ENCODE measurements at places on chromosomes 5 and 9.

DNA sequence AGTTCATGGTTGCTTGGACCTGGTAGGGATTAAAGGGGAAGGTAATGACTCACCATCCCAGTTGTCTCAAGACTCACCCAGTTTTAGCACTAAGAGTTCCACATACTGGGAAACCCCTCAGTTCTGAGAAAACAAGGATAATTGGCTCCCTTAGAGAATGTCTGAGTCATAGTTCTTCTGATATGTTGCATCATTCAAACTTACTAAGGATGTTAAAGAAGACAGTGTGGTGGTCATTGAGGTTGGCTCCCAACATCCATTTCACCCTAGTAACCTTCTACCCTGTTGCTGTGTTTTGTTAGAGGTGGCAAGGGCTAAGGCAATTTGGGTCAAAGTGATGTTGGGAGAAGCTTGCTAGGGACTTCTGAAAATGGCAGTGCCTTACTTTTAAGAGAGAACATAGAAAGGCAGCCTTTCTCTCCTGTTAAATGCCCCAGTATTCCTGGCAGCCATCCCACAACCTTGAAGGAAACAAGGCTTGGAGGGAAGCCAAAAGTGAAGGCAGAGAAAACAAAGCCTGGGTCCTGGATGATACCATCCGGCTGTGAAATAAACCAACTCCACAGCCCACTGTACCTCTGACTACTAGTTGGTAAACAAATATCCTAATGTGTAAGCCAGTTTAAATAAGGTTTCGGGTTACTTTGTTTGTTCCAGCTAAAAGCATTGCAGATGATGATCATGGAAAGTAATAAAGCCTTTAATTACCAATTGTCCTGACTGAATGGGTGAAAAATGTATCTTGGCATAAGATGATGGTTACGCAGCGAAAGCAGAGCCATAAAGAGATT lies 80.4 kb upstream of the ADAMTSL1 start:
- no peak for DNase-seq

DNA sequence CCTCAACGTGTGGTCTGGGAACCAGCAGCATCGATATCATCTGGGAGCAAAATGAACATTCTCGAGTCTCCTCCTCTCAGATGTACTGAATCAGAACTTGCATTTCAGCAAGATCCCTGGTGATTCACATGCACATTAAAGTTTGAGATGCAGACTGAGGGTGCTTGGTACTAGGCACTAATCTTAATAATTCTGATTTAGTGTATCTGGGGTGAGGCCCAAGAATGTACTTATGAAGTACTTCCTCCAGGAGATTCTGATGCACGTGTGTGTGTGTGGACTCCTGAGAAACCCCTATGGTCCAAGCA lies 56.2 kb upstream of the EQTN start:
- no peak for DNase-seq

DNA sequence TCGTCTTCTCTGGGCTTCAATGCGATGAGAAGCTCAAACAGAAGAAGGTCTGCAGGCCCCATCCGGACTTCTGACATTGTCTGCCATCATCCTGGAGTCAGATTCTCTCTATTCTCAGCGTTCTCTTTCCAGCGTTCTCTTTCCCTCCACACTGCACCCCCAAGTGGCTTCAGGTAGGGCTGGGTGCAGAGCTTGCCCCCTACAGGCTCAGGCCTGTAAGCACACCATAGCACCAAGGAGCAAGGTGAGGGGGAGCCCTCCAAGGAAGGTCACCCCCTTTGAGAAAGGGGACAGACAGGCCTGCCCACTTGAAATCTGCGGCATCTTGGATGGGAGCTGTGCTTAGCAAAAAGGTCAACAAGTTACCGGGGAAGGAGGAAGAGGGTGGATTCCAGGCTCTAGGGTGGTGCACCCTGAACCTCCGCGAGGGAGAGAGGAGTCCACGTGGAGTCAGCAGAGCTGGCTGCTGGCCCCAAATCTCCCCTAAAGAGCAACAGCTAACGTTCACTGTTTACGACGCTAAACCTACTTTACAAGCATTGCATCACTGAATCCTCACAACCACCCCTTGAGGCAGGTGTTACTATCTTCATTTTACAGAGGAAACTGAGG lies 27.5 kb downstream of the GPX3 start:
- DNase-seq = no peak

DNA sequence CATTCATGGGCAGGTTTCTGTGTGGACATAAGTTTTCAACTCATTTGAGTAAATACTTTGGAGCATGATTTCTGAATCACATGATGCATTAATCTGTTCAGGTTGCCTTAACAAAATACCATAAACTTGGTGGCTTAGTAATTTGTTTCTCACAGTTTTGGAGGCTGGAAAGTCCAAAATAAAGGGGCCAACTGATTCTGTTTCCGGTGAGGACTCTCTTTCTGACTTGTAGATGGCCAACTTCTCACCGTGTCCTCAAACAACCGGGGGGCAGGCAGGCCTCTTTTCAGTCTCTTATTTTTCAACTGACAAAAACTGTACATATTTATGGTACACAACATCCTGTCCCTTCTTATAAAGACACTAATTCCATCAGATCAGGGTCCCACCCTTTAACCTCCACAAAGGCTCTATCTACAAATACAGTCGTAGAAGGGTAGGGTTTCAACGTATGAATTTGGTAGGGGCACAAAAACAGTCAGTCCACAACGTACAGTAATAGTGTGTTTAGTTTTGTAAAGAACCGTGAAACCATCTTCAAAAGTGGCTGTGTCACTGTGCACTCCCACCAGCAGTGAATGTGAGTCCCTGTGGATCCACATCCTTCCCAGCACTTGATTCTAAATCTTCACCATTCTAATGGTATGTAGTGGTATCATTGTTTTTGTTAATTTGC lies 37.2 kb downstream of the MLLT3 start:
- DNase-seq = no peak

DNA sequence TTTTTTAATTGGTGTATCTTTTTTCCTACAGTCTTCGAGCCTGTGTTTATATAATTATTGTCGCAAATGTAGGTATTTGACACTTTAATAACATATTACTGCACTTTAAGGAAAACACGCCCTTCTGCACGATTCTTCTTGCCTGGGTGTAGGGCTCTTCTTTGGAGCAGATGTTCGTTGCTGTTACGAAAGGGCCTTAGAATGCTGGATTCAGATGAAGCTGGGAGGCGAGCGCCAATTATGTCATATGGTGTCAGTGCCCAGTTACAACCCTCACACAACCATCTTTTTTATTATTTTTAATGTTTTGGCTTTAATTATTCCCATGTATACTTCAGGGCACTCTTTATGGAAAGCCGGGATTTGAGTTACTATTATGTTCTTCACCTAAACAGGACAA lies 553.0 kb downstream of the EBF1 start:
- no peak for DNase-seq

DNA sequence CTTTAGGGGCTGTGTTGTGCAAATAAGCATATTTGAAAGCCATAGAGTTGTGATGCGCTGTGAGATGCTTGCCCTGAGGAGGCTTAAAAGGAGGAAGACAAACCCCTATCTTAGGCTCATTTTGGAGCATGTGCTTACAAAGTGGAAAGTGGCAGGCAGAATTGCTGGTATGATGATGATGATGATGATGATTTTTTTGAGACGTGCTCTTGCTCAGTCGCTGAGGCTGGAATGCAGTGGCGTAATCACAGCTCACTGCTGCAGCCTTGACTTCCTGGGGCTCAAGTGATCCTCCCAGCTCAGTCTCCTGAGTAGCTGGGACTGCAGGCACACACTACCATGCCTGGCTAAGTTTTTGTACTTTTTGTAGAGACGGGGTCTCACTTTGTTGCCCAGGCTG lies 1.7 kb downstream of the CNOT8 start:
- no peak for DNase-seq

- DNase-seq = no peak
Observed at GRCh38 chr9:35869621-35870216, 482 bp downstream of the OR13J1 start.

DNA sequence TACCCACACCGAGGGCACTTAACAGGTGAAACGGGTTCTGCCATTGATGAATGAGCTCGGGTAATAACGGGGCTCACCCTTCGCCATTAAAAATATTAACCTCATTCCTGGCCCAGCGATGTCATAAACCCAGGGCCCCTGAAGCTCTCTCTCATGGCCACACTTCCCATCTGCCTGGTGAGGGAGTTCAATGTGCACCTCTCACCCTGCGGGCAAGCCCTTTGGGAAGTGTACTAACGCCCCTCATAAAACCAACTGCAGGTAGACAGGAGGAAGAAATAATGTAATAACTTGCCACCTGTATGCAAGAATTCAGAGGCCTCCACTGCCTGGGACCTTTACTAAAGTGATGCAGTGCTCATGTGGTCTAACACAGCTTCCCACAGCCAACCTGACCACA lies 35.1 kb downstream of the SHB start:
- DNase-seq = no peak

GRCh38 chr5:110288766-110289511 lies 437.5 kb downstream of the TMEM232 start:
- no peak for DNase-seq

GRCh38 chr9:33880211-33881089 lies 63.5 kb downstream of the UBE2R2 start:
- no peak for DNase-seq

DNA sequence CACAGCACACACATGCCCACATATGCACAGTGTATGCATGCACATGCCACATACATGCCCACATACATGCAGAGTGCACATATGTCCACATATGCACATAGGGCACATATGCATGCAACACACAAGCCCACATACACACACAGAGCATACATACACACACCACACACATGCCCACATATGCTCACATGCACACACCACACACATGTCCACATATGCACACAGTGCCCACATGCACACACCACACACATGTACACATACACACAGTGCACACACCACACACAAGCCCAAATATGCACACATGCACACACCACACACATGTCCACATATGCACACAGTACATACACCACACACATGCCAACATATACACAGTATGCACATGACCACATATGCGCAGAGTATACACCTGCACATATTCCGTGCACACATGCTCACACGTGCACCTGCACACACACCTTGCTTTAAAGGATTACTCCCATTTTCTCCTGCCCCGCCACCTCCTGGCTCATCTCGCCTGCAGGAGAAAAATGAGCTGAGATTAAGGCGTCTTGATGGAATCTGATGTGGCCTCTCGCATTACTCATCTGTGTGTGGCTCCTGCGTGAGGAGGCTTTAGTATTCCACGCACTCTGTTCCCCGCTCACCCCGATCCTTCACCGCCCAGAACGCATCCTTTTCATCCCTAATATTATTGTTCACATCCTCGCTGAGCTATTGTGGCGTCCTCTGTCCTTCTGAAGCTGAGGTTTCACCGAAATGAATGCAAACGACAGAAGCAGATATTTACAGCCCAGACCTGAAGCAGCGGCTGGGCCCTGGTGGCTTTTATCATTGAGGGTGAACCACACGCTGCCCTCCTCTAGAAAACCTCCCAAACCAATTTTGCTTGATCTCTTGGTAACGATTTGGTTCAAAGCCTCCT lies 182.7 kb downstream of the OLFM1 start:
- no peak for DNase-seq

DNA sequence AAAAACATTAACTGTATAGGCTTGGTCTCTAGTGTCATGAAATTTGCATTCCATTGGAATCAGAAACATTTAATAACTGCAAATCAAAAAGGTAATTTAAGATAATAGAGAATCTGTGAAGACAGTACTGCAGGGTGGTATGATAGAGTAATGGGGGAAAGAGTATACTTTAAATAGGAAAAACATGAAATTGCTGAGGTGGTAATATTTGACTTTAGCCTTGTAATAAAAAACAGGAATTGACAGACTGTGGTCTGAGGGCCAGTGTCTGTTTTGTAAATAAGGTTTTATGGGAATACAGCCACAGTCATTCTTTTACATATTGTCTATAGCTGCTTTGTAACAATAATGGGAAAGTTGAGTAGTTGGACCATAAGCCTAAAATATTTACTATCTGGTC lies 162.3 kb downstream of the RANBP17 start:
- no peak for DNase-seq

GRCh38 chr9:78714576-78714975 lies 417.7 kb downstream of the PSAT1 start:
- no peak for DNase-seq

DNA sequence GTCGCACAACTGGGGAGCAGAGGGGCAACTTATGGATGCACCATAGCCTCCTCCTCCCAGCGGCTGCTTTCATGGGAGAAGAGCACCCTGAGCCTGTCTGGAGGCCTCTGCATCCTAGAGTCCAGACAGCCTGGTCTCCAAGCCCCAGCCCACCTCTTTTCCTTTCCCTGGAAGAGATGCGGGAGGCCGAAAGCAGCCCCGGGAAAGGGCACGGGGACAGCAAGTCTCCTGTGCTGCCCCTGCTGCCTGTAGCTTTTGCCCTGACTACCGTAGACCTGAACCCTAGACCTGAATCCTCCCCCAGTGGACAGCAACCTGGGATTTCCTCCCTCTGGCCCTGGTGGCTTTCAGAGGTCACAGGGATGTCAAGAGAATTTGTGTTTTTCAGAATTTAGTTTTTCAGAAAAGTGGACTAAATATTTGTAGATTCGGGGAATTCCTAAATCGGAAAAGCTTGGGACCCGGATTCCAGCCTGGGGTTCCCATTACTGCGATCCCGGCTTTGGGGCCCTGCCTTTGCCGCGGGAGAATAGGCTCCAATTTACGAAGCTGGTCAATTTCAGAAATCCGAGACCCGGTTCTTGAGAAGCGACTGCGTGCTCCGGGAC lies 4.3 kb upstream of the PITX1 start:
- no peak for DNase-seq

DNA sequence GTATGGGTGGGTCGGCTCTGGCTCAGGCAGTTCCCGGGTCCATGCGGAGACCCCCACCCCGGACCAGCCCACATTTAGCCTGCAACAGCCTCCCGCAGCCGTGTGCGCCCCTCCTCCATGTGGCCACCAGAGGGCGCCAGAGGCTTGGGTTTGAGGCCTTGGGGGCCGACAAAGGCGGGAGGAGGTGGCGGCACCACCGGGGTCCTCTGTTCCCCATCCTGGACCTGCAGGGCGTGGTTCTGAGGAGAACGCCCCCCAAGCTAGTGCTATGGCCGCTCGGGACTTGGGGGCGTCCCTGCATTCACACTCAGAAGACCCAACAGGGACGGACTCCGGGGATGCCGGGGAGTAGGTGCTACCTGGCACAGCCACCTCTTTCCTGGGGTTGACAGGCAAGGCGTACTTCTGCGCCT lies 16.5 kb downstream of the ASS1 start:
- peak; percentile 54 for DNase-seq

DNA sequence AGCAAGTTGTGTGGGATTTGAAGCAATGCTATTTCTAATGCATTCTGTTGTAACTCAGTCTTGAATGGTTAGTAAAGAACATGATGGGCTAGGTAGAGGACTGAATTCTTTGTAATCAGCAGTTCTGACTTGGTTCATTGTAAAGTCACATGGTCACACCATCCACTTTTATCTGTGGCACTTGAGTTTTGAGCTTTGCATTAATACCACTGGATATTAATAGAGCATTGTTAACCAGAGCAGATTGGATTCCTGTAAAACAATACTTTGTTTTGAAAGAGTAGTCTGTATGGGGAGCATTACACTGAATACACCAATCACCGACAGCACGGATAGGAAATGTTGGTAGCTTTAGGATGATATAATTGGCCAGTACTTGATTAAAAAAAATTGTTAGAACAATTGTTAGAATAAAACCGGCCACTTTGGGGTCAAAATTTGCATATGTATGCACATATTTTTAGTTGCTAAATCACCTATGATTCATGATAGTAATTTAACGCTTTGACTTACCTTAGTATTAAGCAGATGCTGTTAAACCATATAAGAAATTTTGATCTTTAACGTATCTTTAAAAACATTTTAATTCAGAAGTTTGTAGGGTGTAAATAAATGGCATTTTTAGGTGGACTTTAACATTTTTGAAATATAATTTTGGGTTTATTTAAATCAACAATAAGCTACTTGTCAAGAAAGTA lies 17.4 kb downstream of the SLC12A2 start:
- no peak for DNase-seq

- DNase-seq = peak; percentile 45
Observed at GRCh38 chr5:175897285-175897684, 25.9 kb downstream of the CPLX2 start.

All from posterior cingulate gyrus (tissue), 11 donors.